ENCODE measurements at places on chromosomes 5 and 9. TPM values are rescaled to one million over a fixed set of nuclear protein-coding genes. Genes with fewer than 3 reads are reported as not detected.

Gene PPP3R2
- total RNA-seq = not detected

Gene ZNF169
- 10.9 TPM for total RNA-seq

Gene FAM221B
- 0.15 TPM for total RNA-seq

Gene TAF11L10
- not detected for total RNA-seq

Gene MELK
- total RNA-seq = 1.3 TPM

DNA sequence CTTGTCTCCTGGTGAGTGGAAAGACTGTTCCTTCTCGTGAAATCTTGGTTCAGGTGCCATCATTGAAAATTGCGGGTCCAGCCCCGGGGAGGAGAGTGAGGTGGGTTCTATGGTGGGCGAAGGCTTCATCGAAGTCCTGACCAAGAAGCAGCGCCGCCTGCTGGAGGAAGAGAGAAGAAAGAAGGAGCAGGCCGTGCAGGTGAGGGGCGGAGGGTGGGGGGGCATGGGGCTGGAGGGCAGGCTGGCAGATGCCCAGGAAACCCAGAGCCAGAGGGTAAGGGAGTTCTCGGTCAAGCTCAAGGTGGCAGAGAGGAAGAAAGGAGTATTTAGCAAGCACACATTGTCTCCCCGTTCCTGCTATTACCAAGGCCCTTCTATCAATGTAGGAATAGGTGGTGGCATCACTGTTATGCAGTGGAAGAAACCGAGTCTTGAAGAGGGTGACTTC is 24.3 kb upstream of the POMT1 start:
- no peak for DNase-seq

GRCh38 chr5:58145397-58145934 is 314.4 kb downstream of the PLK2 start:
- no peak for DNase-seq

- DNase-seq = no peak
These were observed 14.1 kb downstream of the SEMA4D start for GRCh38 chr9:89483592-89484474.

GRCh38 chr5:14400085-14400484 is 181.5 kb upstream of the OTULINL start:
- DNase-seq = no peak

DNA sequence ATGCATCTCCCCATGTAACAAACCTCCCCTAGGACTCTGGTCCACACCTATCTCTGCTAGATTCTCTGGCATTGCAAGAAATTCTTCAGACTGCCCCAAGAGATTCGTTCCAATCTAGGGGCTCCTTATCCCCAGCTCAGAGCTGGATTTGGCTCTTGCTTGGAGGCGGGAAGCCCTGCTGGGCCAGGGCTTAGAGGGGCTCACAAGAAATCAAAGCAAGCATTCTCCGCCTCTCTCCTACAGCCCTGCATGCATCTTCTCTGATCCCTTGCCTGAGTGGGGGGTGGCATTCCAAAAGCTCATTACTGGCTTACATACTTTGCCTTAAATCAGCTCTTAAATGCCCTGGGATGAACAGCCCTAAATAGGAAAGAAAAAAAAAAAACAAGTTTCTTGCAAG is 75.8 kb downstream of the KCNIP1 start:
- no peak for DNase-seq

DNA sequence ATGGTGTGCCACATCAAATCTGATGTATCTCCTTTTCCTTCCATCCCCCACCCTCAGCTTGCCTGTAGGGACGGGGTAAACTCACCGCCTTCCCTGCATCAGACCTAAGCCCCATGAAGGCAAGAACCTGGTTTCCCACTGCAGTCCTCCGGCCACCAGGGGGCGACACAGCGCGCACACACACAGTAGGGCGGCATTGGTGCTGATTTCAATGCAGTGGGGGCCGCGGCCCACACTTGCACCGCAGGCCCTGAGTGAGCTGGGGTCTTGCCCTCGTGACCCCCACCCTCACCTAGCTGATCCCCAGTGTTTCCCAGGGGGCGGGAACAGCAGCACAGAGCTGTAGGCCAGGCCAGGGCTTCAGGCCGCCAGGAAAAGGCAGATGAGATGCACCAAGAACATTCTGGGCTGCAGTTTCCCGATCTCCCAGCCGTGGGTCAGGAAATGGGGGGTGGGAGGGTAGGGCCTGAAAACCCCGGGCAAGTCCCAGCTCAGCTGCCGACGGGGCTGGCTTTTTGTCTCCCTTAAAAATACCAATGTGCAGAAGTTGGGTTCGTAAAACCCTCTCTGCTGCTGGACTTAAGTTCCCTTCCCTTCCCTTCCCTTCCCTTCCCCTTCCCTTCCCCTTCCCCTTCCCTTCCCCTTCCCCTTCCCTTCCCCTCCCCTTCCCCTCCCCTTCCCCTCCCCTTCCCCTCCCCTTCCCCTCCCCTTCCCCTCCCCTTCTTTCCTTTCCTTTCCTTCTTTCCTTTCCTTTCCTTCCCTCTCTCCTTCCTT is 19.5 kb downstream of the FAM163B start:
- no peak for DNase-seq

DNA sequence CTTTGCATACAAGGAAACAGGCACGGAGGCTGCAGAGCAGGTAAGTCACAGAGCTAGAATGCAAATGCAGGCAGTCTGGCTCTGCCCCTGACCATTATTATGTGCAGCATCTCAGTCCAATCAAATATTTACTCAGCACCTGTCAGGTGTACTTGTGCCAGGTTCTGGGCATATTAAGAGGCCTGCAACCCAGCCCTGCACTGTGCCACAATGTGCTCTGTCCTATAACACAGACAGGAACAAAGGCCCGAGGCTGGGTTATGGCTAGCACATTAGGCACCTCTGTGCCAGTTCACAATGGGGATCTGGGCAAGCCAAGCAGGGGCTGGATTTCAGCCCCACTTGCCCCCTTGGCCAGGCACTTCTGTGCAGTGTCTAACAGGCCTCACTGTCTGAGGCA is 14.0 kb downstream of the ARL15 start:
- no peak for DNase-seq

GRCh38 chr9:136081826-136082495 is 13.1 kb downstream of the NACC2 start:
- no peak for DNase-seq

GRCh38 chr9:106677830-106678229 is 185.1 kb upstream of the ZNF462 start:
- DNase-seq = no peak

DNA sequence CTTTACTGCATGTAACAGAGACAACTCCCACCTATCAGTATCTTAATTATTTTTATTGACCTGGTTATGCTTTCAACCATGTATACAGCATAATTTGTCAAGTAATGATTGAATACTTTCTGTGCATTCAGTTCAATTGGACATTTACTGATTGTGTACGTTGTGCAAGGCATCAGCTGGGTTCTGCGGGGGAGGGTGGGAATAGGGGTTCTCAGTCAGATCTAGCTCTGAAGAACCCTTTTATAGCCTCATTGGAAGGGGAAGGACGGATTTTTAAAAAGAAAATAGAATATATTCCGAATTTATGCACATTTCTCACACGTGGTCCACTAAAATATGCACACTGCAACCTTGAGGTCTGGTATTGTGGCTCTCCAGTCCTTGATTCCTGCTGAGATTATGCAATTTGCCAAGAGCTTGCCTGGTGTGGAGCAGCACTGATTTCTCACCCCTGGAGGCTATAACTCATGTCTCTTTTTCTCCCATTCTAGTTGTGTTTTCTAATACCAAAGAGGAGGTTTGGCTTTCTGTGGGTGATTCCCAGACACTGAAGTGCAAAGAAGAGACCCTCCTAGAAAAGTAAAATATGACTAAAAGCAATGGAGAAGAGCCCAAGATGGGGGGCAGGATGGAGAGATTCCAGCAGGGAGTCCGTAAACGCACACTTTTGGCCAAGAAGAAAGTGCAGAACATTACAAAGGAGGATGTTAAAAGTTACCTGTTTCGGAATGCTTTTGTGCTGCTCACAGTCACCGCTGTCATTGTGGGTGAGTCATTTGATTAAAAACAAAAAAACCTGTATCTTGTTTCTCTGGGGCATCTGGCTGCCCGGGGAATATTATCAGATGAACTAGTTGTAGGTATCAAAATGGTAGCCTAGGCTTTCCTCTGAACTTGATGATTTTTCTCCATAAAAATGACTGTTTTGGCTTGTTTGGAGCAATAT is 1.7 kb downstream of the SLC1A3 start:
- DNase-seq = no peak

GRCh38 chr9:37583522-37584121 is 7.4 kb upstream of the FBXO10 start:
- no peak for DNase-seq

- DNase-seq = no peak
These were observed 212.8 kb downstream of the NXNL2 start for GRCh38 chr9:88747768-88748167.

Data from upper lobe of left lung (tissue), 6 donors.